ENCODE measurements at places on chromosomes 2 and 18.

DNA sequence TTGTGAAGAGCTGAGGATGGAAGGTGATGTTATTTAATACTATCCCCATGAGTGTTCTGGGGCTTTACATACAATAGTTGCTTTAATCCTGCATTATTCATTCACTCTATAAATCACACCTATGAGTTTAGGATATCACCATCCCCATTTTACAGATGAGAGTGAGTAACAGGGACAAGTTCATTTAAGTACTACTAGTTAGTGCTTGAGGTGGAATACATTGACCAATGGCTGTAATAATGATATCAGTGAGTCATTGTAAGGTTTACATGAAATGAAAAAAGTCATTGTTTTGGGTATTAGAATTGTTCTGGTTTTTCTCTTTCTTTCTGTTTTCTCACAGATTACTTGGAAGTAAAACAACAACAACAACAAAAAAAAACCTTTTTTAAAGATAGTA lies 42.5 kb downstream of the TANC1 start:
- peak; percentile 57 for DNase-seq

GRCh38 chr18:11676867-11677266 lies 12.2 kb upstream of the GNAL start:
- DNase-seq, result no peak

- peak; percentile 93 for DNase-seq
These were observed 21.7 kb upstream of the BAZ2B start for GRCh38 chr2:159637988-159638501.

DNA sequence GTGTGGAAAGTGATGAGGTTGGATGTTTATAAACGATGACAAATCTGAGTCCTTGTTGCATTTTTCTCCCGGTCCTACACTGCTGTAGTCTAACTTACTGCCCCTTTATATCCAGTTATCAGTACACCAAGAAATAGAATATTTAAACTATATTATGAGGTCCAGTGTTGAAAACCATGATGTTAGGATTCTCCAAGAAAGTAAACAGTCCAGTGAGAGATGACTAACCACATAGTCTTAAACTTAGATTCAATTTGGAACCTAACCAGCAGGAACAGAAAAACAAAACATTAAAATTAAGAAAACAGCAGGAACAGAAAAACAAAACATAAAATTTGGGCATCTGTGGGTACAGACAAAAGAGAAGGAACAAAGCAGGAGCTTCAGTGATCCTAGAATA lies 143.2 kb downstream of the TPGS2 start:
- DNase-seq, result no peak

DNA sequence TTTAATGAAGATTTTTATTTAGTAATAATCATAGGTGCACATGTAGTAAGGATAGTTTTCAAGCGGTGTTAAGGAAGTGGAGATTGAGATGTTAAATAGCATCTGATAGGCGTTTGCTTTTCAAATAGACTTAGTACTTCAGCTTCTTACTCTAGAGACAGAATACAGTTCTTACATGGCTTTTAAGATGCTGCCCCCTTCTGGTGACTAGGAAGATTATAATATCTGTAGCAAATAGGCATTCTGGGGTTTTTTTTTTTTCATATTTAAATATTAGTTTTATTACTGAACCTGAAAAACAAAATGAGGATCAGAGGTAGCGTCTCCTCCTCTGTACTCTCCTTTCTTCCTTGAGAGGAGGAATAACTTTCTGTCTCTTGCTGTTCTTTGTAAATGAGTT lies 100.2 kb downstream of the AGAP1 start:
- peak; percentile 81 for DNase-seq

- DNase-seq, result peak; percentile 86
These were observed 60.4 kb upstream of the COPS8 start for GRCh38 chr2:237025090-237025865.

GRCh38 chr2:56118474-56118873 lies 65.3 kb upstream of the CCDC85A start:
- peak; percentile 58 for DNase-seq

- DNase-seq, result no peak
These were observed 26.3 kb downstream of the ACSL3 start for GRCh38 chr2:222887124-222887523.

GRCh38 chr2:241410739-241411176 lies 54.7 kb downstream of the FARP2 start:
- no peak for DNase-seq

GRCh38 chr2:122851972-122852531 lies 1096.6 kb downstream of the TSN start:
- no peak for DNase-seq

GRCh38 chr2:147433822-147434221 lies 411.0 kb upstream of the ACVR2A start:
- no peak for DNase-seq

DNA sequence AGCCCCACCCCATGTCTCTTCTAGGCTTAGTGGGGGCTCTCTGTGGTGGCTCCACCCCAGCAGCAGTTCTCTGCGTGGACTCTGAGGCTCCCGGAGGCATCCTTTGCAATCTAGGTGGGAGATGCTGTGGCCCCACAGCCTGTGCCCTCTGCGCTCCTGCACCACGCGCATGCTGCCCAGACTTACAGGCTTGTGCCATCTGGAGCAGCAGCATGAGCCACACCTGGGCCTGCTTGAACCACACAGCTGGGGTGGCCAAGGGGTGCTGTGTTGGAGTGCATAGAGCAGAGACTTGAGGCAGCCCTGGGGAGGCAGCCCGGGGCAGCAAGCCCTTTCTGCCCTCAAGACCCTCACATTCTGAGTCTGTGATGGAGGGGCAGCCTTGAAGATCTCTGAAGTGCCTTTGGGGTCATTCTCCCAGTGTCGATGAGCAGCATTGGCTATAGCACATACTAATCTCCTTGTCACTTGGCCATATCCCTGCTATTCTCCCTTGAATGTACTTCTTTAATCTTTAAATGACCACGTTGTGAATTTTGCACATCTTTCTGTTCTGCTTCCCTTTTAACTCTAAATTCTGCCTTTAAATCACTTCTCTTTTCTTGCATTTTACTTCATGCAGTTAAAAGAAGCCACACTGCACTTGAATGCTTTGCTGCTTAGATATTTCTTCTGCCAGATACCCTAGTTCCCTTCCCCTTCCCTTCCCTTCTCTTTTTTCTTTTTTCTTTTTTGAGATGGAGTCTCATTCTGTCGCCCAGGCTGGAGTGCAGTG lies 62.4 kb downstream of the NCAPH start:
- no peak for DNase-seq

DNA sequence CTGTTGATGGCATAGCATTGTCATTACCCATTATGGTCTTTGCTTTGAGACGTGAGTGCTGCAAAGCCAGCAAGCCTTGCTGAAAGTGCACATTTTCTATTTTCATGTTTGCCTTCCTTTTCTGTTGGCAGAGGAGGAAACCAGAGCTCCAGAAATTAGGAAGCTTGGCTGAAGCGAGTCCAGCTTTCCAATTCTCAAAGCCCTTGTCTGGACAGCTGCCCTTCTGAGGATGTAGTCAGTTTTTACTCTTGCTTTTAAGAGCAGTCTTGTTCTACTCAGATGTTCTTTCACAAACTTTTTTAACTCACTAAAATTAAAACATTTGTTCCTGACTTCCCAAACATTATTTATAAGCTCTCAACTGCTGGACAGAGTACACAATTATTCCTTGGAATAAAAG lies 93.8 kb downstream of the ICOS start:
- no peak for DNase-seq

- DNase-seq, result no peak
These were observed 258.0 kb downstream of the MTX2 start for GRCh38 chr2:176526995-176527901.

GRCh38 chr18:8261651-8262091 lies 347.6 kb upstream of the RAB12 start:
- DNase-seq, result no peak

DNA sequence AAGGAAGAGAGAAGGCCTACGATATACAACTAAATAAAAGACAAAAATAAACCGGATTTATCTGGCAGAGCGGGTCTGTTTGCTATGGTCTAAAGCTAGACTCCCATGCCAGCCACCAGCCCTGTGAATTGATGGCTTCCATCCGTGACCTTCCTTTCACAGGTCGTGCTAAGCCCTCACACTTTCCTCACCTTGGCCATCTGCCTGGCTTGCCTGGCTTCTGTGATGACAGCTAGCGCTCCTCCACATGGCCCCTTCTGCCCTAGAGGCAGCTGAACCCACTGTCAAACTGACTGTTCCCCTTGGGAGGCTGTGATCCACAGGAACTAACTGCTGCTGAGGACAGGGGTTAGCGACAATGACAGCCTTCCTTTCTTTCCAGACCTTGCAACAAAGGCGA lies 32.5 kb downstream of the GAREM1 start:
- no peak for DNase-seq

GRCh38 chr2:70515938-70516337 lies 37.7 kb downstream of the TGFA start:
- no peak for DNase-seq

GRCh38 chr2:219477815-219478214 lies 20.9 kb upstream of the GMPPA start:
- no peak for DNase-seq
